ENCODE measurements at places on chromosomes 7 and 10.

GRCh38 chr10:58574058-58574457 is 61.4 kb downstream of the BICC1 start:
- no peak for DNase-seq

GRCh38 chr7:11466517-11467105 is 365.4 kb downstream of the THSD7A start:
- DNase-seq: no peak

GRCh38 chr7:134679006-134679405 is 32.4 kb downstream of the BPGM start:
- no peak for DNase-seq

GRCh38 chr7:142537760-142538159 is 211.5 kb upstream of the PRSS1 start:
- DNase-seq: no peak

DNA sequence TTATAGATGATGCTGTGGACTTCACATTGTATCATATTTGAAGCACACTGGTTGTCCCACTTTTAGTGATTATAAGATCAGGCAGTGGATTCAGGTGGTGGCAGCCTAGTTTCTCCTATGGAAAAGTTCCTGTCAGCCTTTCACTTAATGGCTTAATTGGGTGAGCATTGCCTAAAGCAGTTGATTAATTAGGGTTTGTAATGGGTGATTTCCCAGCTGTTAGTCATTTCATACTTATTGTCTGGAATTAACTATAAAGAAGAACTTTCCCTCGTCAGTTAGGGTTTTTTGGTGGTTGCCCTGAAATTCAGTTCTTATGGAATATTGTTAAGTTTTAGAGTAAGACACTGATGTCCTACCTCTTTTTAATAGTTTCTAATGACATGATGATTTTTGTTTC is 78.8 kb downstream of the SLC25A40 start:
- no peak for DNase-seq

Data from testis (tissue), 5 donors.